BE2C (cell line): ENCODE measurements at places on chromosomes 12 and 14.

GRCh38 chr14:68564826-68565759, 227.8 kb downstream of the ZFP36L1 start:
- DNase-seq = no peak

DNA sequence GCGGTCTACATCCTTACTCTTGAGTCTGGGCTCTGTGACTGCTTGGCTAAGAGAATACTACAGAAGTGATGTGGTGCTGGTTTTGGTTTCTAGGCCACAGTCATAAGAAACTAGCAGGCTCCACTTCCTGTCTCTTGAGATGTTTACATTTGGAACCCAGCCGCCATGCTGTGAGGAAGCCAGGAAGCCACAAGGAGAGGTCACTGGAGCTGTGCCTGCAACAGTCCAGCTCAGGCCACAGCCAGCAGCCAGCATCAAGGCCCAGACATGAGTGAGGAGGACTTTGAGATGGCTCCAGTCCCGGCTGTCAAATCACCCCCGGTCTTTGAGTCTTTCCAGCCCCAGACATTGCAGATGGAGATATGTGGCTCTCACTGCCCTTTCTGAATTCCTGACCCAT, 12.9 kb upstream of the FAM181A start:
- DNase-seq = no peak

GRCh38 chr12:496736-497135, 37.0 kb downstream of the B4GALNT3 start:
- DNase-seq = no peak

GRCh38 chr14:20499108-20499507, 6.2 kb upstream of the RNASE10 start:
- no peak for DNase-seq

DNA sequence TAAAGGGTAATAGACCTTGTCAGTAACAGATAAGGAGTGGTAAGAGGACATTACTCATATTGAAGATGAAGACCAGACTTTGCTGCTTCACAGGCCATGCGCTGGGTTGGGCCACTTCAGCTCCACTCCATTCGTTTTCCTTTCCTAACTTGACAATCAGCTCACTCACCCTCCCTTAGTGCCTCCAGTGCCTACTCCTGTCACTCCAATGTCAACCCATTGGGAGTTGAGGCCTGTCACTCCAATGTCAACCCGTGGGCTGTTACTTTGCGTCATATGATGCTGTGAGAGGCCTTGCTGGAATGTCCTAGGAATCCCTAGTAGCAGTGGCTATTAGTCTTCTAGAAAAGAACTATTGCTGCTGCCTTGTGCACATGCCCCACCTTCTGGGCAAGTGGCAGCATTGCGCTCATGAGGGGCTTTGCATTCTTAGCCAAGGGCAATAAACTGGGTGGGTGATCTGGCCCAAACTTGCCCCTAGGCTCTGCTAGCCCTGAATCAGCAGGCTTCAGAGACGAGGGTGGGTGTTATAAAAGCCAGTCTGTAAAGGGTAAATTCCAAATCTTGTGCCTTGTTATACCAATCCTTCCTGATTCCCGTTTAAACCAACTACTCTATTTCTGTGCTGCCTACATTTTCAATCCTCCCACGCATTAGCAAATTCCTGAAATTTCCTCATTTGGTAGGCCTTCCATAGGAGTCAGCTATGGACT, 36.1 kb downstream of the BAZ2A start:
- peak; percentile 72 for DNase-seq

GRCh38 chr12:9701380-9702154, 31.3 kb downstream of the CLECL1 start:
- no peak for DNase-seq

- DNase-seq = no peak
These were observed 57.2 kb downstream of the ATF7 start for GRCh38 chr12:53568809-53569557.

- no peak for DNase-seq
These were observed 12.6 kb downstream of the R3HDM2 start for GRCh38 chr12:57418255-57418654.

DNA sequence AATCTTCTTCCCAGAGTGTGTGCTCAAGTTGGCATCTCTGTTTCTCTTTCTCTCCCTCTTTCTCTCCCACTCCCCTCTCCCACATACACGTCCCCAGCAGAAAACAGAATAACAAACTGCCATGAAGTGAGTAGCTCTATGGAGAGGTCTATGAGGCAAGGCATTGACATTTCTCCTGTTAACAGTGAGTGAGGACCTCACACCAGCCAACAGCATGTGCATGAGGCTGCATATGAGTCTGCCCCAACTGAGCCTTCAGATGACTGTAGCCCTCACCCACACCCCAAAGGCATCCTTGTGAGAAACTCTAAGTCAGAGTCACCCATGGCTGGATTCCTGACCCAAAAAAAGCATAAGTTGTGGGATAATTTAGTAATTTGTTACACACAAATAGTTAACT, 50.4 kb downstream of the MAGOHB start:
- no peak for DNase-seq

DNA sequence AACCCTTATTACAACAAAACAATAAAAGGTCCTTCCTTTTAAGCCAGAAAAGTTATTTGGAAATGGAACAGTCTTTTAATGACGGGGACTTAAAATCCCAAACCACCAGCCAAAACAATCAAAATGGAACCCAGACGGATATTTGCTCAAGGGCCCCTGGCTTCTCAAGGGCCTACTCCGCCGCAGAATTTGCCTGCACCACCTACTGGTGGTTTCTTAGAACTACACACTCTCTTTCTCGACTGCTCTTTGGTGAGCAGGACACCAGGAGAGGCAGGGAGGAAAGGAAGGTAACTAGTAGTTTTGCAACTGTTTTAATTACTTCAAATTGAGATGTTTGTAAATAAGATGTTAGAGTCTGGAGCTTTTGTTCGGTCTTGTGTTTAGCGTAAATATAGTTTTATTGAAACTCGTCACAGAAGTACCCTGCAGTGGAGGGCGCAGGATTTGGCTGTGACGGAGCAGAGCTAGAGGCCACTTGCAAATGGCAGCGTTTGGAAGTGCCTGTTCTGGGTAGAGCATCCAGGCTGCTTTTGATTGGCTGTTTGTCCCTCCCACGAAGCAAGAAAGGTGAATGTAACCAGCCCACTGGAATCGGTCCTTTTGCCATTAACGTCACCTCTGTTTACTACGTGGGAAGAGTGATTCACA, 238.5 kb downstream of the CACNA1C start:
- DNase-seq = peak; percentile 39

DNA sequence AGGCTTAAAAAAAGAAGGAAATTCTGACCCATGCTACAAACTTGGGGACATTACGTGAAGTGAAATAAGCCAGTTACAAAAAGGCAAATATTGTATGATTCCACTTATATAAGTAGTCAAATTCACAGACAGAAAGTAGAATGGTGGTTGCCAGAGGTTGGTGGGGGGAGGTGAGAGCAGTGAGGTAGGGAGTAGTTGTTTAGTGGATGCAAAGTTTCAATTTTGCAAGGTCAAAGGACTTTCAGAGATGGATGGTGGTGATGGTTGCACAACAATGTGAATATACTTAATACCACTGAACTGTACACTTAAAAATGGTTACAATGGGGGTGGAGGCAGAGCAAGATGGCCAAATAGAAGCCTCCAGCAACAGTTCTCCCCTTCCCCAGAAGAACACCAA, 86.2 kb upstream of the PLXNC1 start:
- DNase-seq = no peak

DNA sequence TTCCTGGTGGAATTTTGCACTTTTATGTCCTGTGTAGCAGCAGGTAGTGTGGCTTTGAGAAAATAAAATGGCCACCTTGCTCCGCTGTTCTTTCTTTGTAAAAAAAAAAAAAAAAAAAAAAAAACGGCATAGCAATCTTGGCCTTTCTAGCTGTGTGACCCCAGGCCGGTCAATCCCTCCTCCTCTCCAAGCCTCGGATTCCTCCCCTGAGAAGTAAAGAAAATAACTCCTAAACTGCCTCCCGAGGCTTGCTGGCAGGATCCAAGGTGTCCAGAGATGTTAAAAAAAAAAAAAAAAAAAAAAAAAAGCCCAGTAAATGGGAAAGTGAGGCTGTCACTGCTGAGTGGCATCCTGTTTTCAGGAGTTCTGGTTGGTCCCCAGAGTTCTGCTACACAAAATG, 23.9 kb upstream of the MAP1LC3B2 start:
- no peak for DNase-seq

DNA sequence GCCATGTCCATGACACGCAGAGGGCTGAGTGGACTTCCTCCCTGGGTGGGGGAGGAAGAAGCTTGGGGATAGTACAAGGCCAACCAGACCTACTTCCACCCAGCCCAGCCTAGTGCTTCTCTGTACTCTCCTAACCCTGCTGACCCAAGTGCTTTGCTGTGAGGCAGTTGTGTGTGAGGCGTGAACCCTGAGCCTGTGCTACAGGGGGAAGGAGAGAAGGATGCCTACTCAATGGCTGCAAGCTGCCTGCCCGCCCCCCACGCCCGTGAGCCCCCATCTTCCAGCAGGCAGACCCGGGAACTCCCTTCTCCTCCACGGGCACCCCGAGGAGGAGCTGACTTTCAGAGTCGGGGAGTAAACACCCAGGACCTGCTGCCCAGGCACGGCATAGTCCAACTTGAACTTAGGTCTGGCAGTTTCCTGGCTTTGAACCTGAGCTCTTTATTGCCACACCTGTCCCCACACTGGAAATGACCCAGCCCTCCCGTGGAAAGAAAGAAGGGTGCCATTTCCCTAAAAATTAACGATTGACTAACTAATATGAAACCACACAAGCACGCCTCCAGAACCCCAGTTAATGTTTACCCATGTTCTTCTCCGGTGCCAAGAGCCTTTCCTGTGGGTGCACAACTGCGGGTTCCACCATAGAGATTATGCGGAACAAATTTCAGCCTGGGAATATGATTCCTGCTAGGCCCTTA, 10.8 kb downstream of the ALDH2 start:
- no peak for DNase-seq

DNA sequence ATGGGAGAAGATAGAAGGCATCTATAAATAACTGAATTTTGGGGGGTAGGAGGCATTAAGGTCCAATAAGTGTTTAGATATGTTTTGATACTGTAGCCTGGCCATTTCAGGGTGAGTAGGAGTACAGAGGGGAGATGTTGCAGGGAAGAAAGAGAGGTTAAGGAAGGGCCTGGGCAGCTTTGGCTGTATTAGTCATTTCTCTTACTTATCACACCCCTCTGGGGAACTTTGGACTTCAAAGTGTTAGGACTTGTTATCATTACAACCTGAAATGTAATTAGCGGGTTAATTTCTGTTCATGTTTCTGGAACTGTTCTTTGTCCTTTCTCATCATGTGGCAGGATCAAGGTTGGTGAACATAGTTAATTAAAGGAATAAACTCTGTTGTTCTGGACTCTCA, 40.3 kb downstream of the SUSD6 start:
- no peak for DNase-seq

GRCh38 chr12:109994401-109995175, 1.6 kb downstream of the GIT2 start:
- DNase-seq = no peak

GRCh38 chr12:100101000-100101399, 41.7 kb downstream of the BLTP3B start:
- no peak for DNase-seq

DNA sequence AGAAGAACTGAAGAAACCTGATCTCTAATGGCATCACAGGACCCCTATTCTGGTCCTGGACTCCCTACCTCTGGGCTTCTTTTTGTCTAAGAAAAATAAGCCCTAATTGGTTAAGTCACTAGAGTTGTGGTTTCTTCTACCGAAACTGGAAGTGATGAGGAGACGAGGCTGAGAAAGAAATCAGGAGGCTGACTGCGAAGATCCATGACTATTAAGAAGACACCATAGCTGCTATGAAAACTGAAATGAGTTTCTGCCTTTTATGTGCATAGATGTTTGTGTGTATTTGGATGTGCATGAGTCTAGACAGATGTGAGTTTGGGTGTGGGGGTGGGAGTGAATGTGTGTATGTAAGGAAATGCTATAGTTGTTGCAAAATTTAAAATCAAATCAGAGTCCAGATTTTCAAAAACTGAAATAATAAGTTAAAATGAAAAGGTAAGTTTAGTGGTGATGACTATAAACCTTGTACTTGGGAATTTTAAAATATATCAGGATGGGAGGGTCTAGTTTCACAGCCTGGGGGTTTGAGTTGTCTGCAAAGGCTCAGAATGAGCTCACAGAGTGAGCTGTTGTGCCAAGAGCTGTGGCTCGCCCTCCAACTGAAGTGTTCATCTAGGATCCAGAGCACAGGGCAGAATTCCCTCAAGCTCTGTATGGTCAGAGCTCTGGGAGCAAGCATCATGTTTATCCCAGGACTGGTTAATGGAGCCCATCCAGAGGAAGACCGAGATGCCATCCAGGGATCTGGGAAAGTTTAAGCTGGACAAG, 94.9 kb downstream of the VCPKMT start:
- no peak for DNase-seq

DNA sequence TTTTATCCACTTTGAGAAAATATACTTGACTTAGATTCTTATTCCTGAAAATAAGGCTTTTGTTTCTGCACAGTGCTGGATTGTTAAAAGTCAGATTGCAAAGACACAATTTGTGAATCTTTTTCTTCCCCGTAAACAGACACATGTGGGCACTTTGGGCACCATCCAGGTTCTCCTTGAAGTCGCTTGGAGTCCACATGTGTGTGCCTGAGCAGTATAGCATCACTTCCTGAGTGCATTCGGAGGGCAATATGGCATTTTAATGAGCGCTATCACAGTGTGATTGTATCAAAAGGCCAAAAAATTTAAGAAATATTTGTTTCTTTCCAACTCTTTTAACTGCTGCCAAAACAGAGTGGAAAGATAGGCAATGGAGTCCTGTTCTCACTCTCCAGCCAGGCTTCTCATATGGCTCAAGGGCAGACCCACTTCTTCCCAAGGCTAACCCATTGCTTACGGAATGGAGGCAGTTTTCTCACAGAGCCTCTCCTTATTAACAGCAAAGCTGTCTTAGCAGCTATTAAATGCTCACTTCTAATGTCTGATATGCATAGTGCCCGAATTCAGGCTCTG, 397.1 kb downstream of the EGLN3 start:
- no peak for DNase-seq

- no peak for DNase-seq
These were observed 117.3 kb upstream of the OVCH1 start for GRCh38 chr12:29614694-29615325.

DNA sequence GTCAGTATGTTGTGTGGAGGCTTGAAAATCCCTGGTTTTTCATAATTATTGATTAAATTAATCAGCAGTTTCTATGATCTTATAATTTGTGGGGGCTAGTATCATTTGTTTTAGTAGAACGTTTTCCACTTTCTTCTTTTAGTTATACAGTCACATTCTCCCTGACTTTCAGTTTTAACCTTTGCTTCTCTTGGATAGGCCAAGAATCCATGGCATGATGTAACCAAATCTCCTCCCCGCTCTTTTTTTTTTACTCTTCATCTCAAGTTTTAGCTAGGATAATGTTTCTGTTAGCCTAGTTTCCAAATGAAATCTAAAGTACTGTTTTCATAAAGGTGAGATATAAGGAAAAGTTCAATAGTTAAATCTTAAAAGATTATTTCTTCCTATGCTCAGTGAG, 106.5 kb downstream of the TMEM117 start:
- DNase-seq = no peak

- no peak for DNase-seq
These were observed 132.8 kb upstream of the CPSF6 start for GRCh38 chr12:69106482-69107118.

GRCh38 chr12:110253176-110253575, 27.9 kb upstream of the ATP2A2 start:
- DNase-seq = no peak

GRCh38 chr12:32891956-32892355, 4.6 kb downstream of the PKP2 start:
- no peak for DNase-seq

GRCh38 chr14:40445020-40445419, 1012.8 kb upstream of the FBXO33 start:
- DNase-seq = no peak
